ENCODE measurements at places on chromosomes 5 and 9.

GRCh38 chr5:82068723-82069122 is 96.9 kb downstream of the ATG10 start:
- DNase-seq, result no peak

DNA sequence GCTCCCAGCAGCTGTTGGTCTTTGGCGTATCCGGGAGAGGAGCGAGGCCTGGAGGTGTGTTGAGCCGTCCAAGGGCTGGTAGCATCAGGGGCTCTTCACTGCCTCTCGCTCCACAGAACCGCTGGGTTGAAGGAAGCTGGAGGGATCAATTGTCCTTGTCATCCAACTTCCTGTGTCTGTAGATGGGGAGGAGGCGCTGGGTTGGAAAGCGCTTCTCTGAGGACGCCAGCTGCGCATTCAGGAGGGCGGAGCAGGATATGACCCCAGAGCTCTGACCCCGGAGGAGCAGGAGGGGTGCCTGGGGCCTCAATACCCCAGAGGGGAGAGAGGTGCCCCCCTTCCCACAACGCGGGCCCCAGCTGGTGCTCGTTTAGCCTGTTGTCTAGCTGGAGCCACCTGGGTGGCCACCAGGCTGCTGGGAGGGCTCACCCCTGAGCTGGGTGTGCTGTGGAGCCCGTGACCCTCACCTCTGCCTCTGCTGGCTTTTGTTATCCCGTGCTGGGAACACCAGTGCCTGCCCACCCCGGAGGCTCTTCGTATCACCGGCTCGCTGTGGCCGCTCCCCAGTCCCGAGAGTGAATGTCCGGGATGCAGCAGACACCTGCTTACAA is 2.0 kb upstream of the DBH start:
- DNase-seq, result no peak

DNA sequence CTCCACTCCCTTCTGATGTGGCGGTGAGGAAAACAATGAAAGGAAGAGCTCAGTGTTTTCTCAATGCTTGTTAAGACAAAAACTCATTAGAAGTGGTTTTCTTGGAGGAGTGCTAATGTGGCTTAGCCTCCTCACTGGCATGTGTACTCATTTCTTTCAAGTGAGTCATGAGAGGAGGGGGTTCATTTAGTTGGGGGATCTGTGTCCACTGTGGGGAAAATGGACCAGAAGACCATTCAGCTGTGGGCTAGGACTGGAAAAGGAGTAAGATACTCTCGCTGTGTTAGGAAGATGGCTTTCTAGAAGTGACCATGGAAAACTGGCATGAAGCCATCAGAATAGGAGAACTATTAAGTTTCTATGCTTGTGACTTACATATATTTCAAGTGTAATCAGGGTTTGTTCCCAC is 23.5 kb downstream of the KLF9 start:
- no peak for DNase-seq

GRCh38 chr5:108113950-108114349 is 267.9 kb downstream of the FBXL17 start:
- DNase-seq, result no peak

DNA sequence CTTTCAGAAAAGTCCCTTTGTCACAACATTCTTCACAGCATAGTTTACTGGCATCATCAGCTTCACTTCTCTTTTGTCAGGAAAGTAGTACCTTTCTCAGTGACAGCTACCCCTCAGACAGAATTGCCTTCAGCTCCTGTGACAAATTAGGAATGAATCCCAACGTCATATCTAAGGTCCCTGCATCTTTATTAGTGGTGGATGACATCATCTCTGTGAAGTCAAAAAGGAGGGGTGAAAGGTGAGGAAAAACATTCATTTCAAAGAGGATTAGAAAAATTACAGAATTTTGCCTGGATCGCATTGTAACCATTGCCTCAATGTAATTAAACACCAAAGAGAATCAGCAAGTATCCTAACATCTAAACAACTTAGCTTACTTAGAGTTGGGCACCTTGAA is 7.9 kb upstream of the INSL6 start:
- no peak for DNase-seq

GRCh38 chr9:13017260-13017659 is 242.4 kb downstream of the LURAP1L start:
- DNase-seq, result no peak

- no peak for DNase-seq
Observed at GRCh38 chr9:77909306-77909705, 122.3 kb downstream of the GNAQ start.

DNA sequence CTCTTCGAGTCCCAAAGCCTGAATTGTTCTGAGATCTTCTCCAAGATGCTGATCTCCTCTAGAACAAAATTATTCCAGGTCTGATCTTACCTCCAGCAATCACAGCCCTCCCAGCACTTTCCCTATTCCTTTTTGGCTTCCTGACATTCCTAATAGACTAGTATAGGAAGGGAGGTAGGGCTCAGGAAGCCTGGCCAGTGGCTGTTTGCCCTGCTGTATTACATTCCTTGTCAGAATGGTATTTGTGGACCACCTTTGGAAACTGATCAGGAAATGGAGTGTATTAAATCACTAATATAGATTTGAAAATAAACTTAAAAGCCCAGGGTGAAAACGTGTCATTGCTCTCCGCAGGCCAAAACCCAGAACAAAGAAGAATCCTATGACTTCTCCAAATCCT is 74.3 kb upstream of the ENTREP1 start:
- DNase-seq, result no peak

DNA sequence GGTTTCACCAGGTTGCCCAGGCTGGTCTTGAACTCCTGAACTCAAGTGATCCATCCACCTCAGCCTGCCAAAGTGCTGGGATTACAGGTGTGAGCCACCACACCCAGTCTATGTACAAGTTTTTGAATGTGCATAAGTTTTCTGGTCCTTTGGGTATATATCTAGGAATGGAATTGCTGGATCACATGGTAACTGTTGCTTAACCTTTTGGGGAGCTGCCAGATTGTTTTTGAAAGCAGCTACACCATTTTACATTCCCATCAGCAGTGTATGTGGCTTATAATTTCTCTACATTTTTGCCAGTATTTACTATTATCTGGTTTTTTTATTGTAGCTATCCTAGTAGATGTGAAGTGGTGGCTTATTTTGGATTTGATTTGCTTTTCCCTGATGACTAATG is 8.9 kb upstream of the LNPEP start:
- DNase-seq, result no peak

GRCh38 chr5:130616161-130616560 is 548.9 kb downstream of the HINT1 start:
- DNase-seq, result no peak
